ENCODE measurements at places on chromosomes 12 and 14. TPM values are rescaled to one million over a fixed set of nuclear protein-coding genes. Genes with fewer than 3 reads are reported as not detected.

DNA sequence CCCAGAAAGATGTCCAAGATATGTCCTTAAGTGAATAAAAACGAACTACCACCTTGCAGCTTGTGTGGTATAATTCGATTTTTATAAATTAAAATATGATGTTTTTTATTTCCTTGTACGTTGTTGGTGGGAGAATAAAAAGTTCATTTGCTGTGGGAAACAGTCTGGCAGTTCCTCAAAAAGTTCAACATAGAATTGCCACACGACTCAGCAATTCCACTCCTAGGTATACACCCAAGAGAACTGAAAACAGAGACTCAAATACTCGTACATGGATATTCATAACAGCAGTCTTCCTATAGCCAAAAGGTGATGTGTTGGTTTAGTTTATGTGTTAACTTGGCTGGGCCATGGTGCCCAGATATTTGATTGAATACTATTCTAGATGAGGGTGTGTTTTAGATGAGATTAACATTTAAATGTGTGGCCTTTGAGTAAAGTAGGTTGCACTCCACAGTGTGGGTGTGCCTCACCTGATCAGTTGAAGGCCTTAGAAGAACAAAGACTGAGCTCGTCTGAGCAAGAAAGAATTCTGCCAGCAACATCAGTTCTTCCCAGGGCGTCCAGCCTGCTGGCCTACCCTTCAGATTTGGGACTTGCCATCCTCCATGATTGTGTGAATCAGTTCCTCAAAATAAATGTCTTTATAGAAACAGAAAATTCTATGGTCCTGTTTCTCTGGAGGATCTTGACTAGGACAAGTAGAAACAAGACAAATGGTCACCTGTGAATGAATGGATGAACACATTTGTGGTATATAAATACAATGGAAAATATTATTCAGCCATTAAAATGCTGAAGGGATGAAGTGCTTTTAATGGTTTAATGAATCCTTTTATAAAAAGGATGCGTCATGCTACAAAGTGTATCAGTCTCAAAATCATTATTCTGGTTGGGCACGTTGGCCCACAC is 5.1 kb upstream of the DENR start:
- no peak for DNase-seq

DNA sequence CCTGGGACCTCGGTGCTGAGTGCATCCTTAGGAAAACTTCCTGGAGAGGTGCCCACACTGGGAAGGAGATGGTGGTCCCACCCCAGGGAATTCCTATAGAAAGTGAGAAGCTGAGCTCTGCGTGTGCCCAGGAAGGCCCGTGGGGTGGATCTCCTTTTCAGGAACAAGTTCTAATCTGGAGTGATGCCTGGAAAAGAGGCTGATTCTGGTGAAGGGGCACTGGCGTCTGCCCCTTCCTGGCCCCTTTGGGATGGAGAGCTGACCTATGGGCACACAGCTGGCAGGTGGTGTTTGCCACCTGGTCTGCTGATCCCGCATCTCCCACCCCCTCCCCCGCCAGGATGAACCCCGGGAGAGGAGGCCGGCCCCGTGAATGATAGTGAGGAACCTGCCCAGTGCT is 142.0 kb upstream of the RTL1 start:
- no peak for DNase-seq

DNA sequence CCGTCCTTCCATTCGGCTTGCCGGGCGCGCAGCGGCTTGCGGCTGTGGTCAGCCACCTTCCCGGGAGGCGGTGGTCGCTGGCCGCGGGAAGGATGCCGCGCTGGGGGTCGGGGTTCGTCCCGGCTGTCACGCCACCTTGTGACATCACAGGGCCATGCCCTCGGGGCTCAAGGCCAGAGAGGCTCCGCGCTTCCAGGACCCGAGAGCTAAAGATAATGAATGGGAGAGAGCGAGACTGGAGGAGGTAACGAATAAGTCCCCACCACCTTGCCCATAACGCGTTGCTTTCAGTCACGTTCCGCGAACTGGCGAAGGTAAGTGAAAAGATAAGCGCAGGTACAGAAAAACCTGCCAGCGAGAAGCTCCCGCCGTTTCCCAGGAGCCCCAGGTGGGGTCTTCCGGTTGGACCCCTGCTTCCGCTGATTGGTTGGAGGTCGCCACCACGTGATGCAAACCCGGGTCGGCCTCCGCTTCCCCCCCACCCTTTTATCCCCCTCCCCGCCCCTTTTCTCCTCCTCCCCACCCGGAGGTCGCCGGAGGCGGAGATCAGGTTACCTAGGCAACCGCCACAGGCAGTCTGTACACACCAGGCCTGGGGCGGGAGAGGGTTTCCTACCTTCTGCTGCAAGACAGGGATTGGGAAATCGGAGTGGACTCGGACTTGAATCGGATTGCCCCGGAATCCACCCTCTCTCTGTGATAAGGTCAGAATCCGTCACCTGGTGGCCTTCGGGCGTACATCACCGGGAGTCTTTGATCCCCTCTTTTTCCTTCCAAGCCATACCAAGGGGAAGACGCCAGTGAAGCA is at the start of gene LRRC9:
LRRC9 (plus strand) TSS at position 575 of the 808 bp plus-strand sequence.
- peak; percentile 98 for DNase-seq

- DNase-seq = no peak
Observed at GRCh38 chr12:2634471-2634870, 160.3 kb upstream of the FKBP4 start.

DNA sequence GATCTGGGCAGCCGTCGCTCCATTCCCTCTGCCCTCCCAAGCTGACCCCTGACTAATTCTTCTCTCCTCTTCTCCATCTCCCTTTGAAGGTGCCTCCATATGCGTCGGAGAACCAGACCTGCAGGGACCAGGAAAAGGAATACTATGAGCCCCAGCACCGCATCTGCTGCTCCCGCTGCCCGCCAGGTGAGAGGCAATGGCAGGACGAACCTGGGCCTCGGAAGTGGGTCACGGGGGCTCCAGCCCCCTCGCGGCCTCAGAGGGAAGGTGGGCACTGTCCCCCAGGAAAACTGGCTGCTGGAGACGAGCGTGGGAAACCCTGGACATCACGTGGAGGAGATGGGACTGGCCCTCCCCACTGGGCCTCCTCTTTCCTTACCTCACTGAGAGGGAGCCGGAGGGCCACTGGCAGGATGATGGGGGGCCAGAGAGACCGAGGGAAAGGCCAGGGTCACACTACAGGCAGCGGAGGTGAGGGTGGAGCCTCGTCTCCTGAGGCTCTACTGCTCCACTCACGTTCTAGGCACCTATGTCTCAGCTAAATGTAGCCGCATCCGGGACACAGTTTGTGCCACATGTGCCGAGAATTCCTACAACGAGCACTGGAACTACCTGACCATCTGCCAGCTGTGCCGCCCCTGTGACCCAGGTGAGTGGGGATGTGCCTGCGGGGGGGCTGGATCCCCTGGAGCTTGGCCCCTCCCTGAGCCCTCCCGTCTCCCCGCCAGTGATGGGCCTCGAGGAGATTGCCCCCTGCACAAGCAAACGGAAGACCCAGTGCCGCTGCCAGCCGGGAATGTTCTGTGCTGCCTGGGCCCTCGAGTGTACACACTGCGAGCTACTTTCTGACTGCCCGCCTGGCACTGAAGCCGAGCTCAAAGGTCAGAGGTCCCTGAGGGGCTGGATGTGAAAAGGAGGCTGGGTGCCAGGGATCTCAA is 806 bp downstream of the LTBR start:
- peak; percentile 54 for DNase-seq

DNA sequence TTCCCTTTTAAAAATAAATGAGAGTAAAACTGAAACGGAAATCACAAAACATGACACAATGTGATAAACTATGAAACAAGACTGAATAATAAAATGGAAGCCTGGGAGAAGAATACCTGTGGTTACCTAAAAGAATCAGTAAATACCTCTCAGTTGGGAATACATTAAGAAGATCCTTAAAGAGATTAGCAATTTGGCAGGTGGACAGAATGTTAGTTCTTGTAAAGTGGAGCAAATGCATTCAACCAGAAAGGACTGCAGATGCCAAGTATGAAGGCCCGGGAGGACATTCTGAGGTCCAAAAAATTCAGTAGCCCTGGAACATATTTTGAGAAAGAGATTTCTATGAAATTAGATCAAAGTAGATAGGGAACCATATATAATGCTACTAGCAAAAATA is 861.3 kb upstream of the SEL1L start:
- DNase-seq = no peak

DNA sequence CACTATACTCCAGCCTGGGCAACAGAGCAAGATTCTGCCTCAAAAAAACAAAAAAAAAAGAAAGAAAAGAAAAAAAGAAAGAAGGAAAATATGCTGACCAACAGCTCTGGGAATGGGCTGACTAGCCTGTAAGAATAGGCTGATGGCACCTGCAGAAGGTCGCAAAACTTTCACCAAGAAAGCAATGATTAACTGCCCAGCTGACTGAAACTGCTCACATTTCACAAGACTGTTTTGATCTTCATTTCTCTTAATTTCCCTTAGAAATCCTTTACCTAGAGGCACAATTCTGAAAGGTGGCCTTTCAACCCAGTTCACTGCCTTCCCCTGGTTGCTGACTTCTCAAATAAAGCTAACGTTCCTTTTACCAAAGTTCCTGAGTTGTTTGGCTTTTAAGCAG is 12.4 kb downstream of the BEST3 start:
- DNase-seq = no peak

GRCh38 chr12:10829994-10830393 is 3.8 kb upstream of the TAS2R10 start:
- DNase-seq = no peak

DNA sequence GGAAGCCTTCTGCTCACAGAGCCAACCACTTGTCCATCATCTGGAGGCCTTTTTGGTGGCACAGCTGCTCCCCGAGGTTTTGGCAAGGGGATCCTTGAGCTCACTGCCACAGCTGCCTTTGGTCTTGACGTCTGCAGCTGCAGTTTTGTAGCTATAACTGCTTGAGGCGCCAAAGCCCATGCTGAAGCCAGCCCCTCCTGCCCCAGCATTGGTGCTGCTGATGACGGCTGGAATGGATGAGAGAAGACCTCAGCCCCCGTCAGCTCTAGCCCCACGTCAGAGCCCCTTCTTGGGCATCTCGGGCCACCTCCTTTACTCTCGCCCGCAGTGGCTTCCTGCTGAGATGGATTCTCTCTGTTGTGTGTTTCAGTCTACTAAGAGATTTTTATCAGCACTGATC is 12.3 kb upstream of the KRT74 start:
- DNase-seq = no peak

DNA sequence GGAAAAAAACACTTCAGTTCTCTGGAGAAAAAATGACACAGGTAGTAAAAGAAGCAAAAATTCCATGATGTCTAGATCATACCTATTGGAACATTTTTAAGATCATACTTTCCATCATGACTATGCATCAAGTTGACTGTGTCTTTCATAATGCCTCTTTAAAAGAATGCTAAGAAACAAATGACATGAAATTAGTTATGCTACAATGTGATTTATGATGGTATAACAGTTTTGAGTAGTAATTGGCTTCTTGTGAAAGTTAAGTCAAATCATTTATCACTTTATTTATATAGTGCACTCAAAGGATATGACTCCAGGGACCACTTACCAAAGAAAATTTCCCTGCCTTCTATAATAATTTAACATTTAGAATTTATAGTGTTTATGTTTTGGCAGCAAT is 28.5 kb downstream of the RASSF9 start:
- no peak for DNase-seq

- peak; percentile 42 for DNase-seq
Observed at GRCh38 chr12:12357719-12358461, 1.0 kb downstream of the BORCS5 start.

- DNase-seq = no peak
Observed at GRCh38 chr12:57479376-57480115, at the start of gene ARHGAP9. TSS of gene ARHGAP9 (minus strand) at chr12:57479866. CDS start at chr12:57479406, 460 bp downstream.

- no peak for DNase-seq
Observed at GRCh38 chr14:95984206-95984605, 55.0 kb upstream of the C14orf132 start.

DNA sequence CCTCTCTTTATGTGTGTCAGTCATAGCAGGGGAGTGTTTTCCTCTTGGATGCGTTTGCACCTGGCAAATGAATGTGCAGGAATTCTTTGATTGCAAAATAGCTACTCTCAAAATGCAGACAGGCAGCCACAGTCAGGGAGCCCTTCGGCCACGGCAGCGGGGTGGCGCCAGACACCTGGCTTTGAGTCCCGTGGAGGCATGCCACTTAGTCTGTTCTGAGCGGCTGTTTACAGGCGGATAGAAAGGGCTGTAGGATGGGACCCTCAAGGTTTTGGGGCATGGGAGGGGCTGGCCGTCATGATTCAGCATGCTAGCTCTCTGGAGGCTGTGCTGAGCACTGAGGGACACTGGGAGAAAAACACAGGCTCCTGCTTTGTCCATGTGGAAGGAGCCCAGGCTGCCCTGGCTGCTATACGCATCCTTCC is 117.1 kb downstream of the SLC25A47 start:
- DNase-seq = peak; percentile 84

DNA sequence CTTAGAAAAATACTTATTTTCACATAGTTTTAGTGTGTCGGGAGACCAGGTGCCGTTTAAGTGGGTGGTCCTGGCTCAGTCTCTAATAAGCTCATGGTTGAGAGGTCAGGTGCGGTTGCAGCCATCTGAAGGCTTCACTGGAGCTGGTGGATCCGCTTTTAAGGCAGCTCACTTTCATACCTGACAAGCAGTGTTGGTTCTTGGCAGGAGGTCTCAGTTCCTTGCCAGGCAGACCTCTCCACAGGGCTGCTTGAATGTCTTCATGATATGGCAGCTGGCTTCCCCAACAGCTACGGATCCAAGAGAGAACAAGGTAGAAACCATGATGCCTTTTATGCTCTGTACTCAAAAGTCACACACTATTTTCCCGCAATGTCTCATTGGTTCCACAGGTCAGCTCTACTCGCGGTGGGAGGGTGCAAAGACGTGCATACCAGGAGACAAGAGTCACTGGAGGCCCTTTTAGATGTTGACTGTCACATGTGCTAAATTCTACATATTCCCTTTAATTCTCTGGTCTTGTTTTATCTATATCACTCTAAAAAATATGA is 8.0 kb upstream of the ZDHHC17 start:
- DNase-seq = peak; percentile 69

DNA sequence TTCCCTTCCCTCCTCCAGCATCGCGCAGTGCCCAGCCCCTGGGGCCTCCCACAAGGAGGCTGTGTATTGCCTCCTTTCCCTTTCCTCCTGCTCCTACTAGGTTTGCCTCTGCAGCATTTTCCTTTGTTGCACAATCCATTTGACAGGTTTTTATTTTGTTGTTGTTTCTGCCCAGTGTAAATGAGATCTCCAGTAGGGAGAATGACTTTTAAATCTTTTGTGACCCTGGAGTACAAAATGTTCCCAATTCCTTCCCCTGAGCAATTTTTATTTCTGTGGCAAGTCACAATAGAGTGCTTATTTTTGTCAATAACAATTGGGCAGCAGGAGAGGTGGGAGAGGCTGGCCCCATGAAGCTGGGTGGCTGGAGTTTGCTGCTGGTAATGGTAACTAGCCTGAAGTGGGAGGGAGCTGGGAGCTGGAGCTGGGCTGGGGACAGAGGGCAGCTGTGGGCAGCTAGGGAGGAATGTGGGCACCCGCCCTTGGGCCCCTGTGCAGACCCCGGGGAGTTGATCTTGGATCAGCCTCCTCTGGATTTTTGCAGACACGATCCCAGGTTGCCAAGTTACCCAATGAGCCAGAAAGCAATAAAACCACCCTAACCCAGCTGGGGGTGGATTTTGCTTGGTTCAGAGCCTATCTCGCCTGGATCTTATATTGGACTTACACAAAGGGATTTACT is 160.1 kb downstream of the KTN1 start:
- no peak for DNase-seq

Gene ATP5F1B
- 658 TPM for total RNA-seq

Gene TAS2R7
- not detected for total RNA-seq

Gene TEX52
- not detected for total RNA-seq

All from endodermal cell (in vitro differentiated cells).